HFFc6 (cell line): ENCODE measurements at places on chromosomes 6 and 20.

- DNase-seq = peak; percentile 71
These were observed 20.9 kb downstream of the DEF6 start for GRCh38 chr6:35318196-35319171.

- no peak for DNase-seq
These were observed 272.0 kb downstream of the ARID1B start for GRCh38 chr6:157049133-157049532.

DNA sequence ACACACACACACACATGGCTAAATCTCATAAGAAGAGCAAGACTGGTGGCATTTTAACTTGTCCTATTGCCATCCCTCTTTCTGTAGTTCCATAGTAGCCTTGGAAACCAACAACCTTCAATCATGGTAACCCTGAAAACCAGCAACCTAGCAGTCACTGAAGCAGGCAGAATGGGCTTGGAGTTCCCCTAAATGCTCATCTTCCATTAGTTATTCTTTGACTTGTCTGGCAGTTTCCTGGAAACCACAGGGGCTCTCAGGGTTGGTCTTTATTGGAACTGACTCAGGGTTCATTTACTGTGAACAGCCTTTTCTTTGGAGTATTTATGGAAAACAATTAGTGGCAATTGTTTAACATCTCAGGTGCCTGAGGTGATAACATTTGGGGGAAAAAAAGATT lies 19.4 kb upstream of the BRPF3 start:
- DNase-seq = no peak

GRCh38 chr6:33207552-33208090 lies 679 bp upstream of the RING1 start:
- DNase-seq = peak; percentile 24

- DNase-seq = peak; percentile 53
These were observed 195.9 kb downstream of the SASH1 start for GRCh38 chr6:148538261-148539190.

DNA sequence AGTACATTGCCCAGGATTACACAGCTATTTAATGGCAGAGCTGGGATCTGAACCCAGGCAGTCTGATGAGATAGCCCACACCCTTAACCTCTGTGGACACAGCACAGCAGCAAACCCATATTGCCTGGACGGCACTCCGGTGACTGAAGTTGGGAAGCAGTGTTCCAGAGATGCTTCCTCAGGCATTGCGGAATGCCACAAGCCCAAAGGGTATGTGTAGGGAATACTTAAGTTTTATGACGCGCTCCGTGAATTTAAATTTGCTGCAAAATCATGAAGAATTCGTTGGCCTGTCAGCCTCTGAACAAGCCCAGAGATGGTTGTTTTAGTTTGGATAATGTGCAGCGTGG lies 46.4 kb downstream of the PSMG4 start:
- DNase-seq = no peak

GRCh38 chr6:160398674-160399271 lies 50.6 kb downstream of the SLC22A3 start:
- DNase-seq = no peak

DNA sequence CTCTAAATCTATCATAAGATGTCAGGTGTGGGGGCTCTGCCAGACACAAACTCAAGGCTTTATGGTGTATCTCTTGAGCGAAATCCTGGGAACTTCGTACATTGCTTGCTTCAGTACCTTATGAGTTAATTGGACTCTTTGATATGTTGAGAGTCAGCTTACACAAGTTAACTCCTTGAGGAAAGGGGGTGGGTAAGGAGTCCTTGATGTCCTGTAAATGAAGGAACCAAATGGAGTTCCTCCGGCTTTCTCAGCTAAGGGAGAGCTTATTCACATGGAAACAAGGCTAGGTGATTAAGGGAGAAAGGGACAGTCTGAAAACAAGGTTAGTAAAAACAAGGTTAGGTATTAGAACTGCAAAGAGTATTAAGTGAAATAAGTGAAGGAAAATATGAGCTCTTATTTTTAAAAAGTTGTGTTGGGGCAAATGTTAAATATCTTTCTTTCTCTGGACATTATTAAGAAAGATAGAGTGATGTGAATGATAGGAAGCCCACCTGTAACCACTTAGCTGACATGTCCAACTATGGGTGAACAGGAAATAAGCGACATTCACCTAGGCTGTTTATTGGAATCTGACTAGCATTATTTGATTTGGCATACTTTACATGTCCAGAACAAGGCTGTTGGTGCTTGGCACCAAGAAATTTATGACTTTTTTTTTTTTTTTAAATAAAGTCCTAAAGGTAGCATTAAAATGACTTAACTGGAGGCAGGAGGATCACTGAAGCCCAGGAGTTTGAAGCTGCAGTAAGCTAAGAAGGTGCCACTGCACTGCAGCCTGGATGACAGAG lies 26.5 kb downstream of the GTF2H5 start:
- no peak for DNase-seq

DNA sequence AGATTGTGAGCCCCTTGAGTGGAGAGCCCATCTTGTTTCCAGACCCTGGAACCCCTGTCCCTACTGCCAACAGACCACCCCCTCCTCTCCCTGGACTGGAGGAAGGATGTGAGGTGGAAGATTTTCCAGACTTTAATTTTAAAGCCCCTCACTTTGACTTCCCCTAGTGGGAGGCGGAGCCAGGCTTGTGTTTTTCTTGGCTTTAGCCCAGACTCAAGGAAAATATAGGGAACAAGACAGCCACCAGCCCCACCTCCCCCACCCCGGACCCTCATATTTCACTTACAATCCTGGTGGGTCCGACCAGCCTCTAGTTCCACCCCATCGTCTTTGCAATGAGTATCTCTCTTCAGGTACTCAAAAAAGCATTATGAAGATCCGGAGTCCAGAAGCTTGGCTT lies 40.8 kb downstream of the NCR2 start:
- DNase-seq = no peak

DNA sequence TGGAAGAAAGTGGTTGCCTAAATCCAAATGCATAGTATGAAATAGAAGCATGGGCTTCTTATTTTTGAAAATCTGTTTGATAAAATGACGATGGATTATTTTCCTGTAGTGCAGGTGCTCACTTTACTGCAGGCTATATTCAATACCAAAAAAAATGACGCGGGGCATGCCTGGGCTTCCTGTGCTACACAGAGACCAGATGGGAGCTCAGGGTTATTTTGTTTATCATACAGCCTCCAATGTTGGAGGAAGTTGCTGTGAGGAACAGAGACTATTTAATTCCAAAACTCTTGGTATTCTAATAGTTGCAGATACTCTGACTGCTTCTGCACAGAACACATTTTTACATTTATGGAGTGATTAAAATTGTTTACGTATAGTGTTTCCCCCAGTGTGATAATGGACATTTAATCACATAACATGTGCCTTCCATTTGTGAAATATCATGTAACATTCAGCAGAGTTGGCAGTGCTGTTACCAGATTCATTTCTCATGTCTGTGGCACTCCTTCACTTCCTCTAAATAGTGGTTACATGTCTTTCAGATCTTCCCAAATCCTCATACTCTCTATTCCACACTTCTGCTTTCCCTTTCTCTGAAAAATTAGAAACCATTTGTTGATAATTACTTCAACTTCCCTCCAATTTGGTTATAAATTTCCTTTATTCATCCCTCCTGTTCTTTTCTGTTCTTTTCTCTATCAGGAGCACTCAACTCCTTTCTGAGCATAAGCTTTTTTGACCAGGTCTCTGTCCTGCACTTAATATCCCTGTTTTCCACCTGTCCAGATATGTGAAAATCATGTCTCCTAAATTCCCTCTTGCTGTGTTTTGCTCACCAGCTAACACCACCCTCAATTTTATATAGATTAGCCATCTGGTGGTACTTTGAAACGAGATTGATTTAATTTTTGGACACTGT lies 121.6 kb downstream of the ADGRB3 start:
- no peak for DNase-seq

- DNase-seq = no peak
These were observed 40.4 kb upstream of the NOP56 start for GRCh38 chr20:2612073-2612472.

DNA sequence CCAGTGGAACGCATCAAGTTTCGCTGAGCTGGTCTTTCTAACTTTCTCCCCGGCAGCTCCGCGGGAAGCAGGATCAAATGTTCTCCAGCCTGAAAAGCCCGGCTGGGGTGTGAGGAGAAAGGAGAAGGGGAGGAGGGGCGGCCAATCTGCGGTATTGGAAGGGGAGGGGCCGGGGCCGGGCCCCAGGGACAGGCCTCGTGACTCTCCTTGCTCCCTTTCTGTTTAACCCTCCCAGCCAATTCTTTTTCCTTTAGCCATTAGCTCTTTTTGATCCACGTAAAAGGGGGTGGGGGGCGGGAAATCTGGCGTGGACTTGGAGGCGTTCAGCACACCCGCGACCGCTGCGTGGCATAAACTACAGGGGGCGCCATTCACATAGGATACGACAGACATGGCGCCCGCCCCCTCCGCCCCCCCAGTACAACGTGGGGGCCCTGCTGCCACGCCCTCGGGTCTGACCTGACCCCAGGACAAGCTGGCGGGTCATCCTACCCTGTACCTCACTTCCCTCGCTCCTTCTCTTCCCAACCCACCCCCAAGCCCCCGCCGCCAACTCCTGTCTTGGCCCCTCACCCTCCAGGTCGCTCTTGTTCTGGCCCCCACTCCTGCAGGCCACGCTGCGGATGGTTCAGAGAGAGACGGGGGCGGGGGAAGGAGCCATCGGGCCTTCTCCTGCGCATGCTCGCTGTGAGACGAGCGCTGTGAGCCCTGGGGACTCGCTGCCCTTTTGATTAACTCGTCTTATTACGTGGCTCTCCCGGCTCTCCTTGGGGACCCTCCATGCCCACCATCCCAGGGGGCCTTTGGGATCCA lies 7.8 kb upstream of the MDGA1 start:
- DNase-seq = peak; percentile 27

DNA sequence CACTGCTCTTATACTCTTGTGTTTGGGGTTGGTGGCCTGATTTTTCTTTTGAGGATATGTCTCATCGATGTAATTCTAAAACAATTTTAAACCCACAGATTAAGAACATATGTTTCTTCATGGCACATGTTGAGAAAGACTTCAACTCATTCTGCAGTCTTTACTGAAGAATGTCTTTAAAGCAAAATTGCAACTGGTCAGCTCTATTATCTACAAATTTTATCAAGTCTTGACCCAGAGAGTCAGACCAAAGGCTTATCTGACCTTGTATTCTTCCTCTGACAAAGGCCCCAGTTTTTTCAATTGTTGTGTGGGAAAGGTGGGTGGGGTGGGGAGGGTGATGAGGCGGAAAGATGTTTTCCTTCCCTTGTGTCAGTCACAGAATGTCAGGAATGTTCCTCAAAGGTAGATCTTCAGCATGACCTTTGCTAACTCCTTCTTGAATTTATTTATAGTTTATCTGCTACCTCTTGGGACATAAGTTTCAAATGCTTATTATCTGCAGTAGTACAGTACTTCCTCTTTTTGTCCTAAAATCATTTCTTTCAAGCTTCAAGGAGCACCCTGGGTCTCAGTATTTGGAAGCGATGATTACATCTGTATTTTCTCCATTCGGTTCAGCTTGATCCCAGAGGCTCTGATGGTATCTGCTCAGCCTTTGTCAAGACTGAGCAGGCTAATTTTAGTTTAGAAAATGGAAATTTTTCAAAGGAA lies 63.2 kb upstream of the TIAM2 start:
- peak; percentile 61 for DNase-seq

DNA sequence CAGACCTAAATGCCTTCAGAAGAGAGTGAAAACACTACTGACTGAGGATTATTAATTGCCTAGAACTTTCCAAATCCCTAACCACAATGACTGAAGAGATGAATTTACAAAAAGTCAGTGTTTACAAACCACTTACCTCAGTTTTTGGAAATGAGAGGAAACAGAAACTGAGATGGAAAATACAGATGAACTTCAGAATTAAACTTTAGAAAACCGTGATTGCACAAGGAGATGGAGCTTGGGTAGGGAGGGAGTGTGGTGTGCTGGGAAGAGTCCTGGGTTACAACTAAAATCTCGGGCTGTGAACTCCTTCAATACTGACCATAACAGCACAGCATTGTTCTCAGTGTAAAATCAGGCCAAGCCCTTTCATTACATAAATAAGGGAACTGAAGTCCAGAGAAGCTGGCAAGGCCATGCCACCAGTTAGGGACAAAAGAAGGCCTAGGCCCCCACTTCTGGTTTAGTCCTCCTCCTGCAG lies 4.0 kb downstream of the ELMO2 start:
- DNase-seq = peak; percentile 4

DNA sequence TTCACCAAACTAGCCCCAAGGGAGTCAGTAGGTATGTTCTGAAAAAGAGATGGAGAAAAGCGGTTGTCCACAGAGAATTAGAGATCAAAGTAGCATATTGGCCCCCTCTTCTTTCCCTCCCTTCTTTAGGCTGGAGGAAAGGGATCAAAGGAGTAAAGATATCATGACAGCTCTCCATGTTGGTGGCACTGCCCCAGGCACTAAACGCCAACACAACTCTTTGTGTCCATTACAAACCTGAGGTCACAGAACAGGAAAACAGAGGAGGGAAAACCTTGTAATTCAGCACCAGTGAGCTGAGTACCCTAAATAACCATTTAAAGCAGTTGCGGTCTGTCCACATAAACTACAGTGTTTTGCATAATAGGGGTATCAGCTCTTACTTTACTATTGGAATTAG lies 113.0 kb upstream of the TFAP2D start:
- no peak for DNase-seq

DNA sequence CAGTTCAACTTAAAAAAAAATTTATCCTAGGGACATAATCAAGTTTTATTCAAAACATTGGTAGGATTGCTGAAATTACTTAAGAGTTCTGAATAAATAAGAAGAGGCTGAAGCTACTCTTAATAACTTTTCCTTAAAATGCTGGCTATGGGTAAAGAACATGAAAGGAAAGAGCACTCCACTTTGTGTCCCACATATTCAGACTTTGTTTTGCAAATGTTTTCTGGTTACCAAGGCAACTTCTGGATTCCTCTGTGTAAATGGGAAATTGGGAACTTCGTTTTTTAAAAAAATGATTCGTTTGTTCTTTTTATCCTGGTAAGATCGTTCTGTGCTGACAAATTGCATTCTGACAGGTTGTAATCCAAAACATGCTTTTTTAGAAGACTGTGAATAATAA lies 115.0 kb downstream of the KIF6 start:
- no peak for DNase-seq

- no peak for DNase-seq
These were observed 22.8 kb upstream of the TTK start for GRCh38 chr6:79981652-79982051.

DNA sequence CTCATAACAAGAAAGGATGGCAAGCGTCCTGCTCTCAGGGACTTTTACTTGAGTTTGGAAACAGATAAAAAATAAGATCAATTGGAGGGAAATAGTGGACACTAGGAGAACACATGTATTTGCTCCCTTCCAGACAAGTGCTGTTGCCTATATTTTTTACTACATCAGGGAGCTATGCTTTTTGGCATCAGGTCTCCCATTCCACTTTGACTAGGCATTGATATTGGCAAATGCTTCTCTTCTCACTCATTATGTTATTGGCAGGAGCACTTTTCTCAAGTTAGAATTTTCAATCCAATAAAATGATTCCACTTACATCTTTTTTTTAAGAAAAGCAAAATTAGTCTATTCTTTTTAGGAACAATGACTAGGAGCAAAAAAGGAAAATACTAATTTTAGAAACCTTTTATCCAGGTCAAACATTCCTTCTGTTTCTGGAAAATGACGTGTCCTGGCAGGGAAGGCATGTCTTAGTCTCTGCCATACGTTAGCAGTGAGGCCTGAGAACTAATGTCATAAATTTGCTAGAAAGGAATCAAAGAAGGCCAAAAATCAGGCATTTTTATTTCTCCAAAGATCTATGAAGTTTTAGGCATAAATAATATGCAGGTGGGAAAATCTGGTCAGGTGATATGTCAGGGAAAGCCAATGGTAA lies 21.4 kb downstream of the BCAS1 start:
- DNase-seq = no peak
